ENCODE measurements at places on chromosomes 6 and 20.
A peak's percentile ranks its signal among the peaks of the same experiment; 100 is the strongest.

GRCh38 chr6:3277251-3277650 lies 18.5 kb downstream of the PSMG4 start:
- no peak for DNase-seq

GRCh38 chr6:98759459-98759858 lies 74.9 kb upstream of the POU3F2 start:
- DNase-seq, result no peak

DNA sequence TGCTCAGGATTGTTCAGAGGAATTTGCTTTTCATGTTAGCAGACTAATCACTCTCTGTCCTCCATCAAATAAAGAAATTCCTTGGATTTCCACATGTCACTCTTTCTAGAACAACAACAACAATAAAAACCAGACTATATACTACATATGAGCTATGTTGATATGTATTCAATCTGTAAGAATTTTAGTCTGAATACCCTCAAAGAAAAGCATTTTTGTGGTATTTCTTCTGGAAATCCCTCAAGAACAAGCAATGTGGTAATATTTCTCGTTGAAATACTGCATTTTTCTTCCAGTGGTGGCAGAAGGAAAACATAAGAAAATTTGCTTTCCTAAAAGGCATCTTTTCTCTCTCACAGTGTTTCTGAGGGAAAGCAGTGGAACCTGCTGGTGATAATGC lies 312.6 kb upstream of the RSPO3 start:
- DNase-seq, result no peak

- no peak for DNase-seq
Observed at GRCh38 chr20:9038791-9039535, 29.9 kb upstream of the PLCB4 start.

DNA sequence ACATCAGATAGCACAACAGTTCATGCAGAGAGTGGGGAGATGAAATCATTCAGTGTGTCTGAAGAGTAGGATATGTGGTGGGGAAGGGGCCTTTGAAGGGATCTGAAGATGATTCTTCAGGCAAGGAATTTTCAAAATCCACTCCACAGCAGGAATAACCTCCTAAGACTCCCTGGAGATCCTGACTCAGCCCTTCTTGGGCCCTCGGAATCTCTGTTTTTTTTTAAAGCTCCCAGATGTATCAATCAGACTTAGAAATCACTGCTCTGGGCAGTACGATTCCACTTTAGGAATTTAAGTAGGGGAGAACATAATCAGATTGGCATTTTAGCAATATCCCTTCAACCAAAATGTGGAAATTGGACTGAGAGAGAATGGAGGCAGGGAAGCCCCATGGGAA lies 55.5 kb downstream of the RIOK1 start:
- DNase-seq, result no peak

DNA sequence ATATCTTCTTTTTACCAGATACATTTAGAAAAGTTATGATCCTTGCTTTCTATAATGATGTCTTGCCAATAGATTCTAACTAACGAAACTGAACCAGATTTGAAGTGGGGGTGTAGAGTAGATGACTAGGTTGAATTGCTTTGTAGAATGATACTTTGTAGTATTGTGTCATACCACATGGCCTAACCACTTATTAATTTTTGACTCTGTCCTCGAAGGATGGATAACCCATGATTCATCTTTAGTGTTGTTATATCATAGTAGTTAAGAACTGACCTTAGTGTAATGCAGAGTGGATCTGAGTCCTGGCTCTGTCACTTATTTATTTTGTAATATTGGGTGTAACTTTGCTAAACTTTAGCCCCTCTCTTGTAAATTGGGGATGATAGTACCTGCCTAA lies 4.5 kb downstream of the PHF3 start:
- DNase-seq, result no peak

- no peak for DNase-seq
Observed at GRCh38 chr6:12034349-12034748, 22.2 kb downstream of the HIVEP1 start.

DNA sequence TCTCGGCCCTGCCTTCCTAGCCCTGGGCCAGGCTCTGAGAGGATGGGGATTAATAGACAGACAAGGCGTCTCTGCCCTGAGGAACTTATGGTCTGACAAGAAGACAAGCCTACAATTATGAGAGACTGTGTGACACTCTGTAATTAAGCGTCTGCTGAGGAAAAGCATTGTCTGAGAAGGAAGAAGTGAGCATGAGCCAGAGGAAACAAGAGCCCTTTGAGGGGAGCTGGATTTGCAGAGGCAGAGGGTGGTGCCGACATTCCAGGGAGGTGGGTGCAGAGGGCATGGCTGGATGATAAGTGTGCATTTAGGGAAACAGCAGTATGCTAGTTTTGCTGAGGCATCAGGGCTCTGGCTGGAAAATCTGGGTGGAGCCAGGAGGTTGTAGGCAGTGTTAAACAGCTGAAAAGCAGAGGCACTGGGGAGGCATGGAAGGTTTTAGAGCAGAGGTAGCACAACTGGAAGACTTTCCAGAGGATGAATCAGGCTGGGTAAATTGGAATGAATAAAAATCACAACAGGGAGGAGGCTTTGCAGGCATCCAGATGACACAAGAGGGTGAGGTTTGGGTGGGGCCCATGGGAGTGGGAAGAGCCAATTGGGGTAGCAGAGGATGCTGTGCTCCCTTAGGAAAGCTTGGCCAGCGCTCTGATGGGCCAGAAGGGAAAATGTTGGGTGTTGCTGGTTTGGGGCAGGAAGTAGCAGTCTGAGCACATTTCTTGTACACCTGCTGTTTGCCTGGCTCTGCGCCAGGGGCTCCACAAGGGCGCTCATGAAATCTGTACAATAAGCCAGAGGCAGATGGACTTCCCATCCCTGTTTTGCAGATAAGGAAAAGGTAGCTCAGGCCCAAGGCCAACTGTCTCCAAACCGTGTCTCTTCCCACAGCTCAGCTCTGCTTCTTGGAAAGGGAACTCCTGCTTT lies 74.0 kb upstream of the MYL9 start:
- DNase-seq, result peak; percentile 90

DNA sequence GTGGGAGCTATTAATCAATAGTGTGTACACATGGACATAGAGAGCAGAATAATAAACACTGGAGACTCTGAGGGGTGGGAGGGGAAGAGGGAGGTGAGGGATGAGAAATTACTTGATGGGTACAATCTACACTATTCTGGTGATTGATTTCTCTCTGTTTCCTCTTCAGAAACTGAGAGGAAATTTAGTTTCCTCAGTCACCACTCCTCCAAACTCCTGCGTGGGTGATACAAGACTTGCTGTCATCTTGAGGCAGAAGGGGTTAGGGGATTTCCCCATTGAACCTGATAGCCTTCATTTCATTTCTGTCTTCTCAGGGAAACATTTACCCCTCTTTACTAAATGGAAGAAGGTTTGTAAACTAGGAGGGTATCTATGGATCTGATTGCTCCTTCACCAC lies 84.3 kb upstream of the ESR1 start:
- no peak for DNase-seq

DNA sequence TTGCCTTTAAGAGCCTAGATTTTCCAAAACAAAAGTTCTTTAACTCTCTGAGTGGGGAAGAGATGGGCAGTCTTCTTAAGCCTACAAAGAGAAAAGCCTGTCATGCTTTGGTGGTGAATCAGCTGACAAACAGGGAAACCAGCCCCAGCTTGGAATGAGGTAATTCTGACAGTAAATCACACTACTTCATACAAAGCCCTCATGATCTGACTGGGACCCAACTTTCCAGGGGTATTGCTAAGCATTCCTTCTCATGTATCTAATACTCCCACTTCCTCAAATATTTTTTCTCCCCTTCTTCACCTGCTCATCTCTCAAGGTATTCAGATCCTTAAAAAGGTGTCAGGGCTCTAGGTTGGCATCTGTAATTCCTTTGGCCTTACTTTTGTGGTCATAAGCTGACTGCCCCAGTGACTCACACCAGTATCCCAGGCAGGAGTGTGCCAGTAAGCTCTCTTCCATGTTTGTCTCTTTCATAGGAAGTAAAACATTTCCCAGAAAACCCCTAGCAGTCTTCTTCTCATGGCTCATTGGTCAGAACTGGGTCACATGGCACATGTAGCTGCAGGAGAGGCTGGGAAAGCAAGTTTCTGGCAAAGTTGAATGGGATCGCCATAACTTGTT lies 15.0 kb upstream of the TBC1D22B start:
- no peak for DNase-seq

GRCh38 chr6:111808493-111808892 lies 64.8 kb downstream of the FYN start:
- DNase-seq, result no peak

DNA sequence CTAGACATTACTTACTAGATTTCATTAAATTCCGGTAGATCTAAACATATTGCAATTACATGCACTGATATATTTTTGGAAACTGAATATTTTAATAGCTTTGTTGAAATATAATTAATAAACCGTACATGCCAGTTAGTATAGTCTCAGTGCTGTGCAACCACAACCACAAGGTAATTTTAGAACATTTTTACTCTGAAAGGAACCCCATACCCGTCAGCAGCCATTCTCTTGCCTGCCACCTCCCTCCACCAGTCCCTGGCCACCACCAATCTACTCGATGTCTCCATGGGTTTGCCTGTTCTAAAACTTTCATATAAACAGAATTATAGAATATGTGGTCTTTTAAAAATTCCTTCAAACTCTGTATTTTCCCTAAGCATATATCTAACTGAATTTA lies 293.9 kb downstream of the THBS2 start:
- DNase-seq, result no peak

DNA sequence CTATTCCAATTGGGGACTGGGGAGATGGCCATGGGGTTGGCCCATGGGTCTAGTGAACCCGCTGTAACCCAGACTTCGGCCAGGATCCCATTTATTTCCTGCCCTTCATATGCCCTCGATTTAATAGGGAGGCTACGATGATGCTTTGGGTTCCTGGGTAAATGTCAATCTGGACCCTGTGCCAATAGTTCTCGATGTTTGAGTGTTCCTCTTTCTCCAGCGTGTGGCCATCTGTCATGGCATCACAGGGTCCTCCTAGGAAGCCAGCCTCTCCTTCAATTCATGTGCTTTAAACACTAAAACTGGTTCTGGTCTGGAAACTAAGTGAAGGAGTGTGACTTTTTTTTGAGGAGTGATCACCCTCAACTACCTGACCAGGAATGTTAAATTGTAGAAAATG lies 28.7 kb upstream of the ELMO2 start:
- DNase-seq, result no peak

- no peak for DNase-seq
Observed at GRCh38 chr20:47465335-47466090, 36.2 kb upstream of the NCOA3 start.

DNA sequence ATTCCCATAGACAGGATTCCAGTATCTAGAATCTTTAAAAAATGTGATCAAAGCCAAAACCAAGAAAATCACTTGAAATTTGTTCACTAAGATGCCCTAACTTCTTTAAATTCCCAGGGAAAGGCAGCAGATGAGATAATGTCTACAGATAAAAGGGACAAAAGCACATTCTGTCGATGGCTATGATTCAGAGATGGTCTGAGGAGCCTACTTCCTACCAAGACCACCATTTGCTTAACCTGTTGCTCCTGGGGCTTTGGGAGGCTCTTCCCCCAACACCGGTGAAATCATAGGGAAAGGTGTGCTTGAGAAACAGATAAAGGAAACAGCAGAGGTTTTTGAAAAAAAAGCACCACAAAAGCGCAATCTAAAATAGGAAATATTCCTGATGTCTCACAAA lies 118.3 kb upstream of the MAP7 start:
- no peak for DNase-seq

- no peak for DNase-seq
Observed at GRCh38 chr6:6366803-6367202, 46.3 kb upstream of the F13A1 start.

- DNase-seq, result no peak
Observed at GRCh38 chr20:51938559-51939258, 136.4 kb upstream of the SALL4 start.

- peak; percentile 28 for DNase-seq
Observed at GRCh38 chr6:99241905-99242534, 107.5 kb downstream of the FAXC start.

- no peak for DNase-seq
Observed at GRCh38 chr6:101422251-101422650, 28.7 kb downstream of the GRIK2 start.

DNA sequence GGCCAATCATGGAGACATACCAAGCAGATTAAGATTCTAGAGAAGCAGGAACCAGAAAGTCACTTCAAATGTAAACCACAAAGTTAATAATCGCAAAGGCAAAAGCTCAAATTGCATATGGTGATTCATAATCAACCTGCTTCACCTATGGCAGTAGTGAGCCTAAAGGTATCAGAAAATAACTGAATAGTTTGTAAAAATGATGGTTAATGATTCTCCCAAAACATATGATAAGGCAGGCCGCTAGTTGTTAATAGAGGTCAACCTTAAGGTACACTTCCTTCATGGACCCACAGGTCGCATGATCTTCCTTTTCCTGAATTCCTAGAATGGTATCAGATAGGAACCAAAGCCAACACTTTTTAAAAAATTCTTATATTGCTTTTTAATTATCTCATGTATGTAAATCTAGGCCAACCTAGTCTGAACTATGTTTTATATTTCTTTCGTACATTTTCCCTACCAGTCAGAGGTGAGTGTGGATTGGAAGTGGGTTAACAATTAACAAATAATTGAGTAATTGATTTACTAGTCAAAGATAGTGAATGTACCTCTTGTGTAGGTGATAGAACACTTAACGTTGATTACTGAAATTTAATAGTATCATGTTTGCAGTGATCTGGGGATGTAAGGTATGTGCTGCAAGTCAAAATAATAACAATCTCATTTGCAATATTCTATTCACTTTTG lies 16.4 kb downstream of the TAAR2 start:
- DNase-seq, result no peak

GRCh38 chr20:23607497-23608245 lies 2.0 kb upstream of the CST9 start:
- DNase-seq, result no peak

DNA sequence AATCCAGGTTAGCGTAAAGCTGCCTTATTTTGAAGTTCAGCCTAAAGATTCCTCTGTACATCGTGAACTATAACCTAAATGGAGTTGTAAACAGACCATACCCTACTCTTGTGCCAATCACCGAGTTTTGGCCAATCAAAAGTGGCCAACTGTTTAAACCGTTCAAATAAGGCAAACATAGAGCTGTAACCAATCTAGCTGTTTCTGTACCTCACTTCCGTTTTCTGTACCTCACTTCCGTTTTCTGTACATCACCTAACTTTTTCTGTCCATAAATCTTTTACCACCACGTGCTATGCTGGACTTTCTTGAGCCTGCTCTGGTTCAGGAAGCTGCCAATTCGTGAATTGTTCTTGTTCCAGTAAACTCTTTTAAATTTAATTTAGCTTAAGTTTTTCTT lies 39.7 kb downstream of the LBP start:
- no peak for DNase-seq

DNA sequence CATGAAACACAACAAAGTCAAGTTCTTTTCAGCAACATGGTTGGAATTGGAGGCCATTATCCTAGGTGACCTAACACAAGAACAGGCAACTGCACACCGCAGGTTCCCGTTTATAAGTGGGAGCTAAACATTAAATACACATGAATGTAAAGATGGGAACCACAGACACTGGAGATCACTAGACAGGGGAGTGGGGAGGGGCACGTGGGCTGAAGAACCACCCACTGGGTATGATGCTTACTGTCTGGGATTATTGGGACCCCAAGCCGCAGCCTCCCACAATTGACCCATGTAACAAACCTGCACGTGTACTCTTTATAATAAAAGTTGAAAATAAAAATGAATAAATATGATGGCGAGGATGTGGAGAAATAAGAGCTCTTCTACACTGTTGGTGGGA lies 8.6 kb upstream of the RAET1G start:
- no peak for DNase-seq

GRCh38 chr6:112903361-112903760 lies 556.2 kb downstream of the RFPL4B start:
- DNase-seq, result no peak

GRCh38 chr6:20162515-20162914 lies 49.8 kb downstream of the MBOAT1 start:
- no peak for DNase-seq

- no peak for DNase-seq
Observed at GRCh38 chr6:161835500-161836215, 561.8 kb upstream of the AGPAT4 start.
